ENCODE measurements at places on chromosomes 16 and 17.
A peak's percentile ranks its signal among the peaks of the same experiment; 100 is the strongest.

DNA sequence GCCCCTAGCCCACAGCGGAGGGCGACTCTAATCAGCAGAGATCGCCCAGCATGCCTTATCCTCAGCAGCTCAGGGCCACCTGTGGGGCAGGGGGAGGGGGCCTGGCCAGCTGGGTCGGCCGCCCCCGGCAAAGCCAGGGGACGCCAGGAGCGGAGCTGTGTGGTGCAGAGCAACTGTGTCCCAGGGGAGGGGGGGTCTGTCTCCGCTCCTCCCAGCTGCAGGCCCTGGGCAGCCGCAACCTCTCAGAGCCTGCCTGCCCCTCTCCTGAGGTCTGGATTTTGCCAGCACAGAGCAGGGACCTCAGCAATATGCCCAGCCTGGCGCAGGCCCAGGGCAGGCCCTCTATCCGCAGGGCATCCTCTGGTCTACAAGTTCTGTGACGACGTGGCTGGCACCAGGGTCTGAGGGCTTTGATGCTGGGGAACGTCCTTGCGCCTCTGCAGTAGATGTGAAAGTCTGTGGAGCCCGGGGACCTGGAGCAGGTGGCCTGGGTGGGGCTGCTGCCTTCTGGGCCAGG lies 36.5 kb upstream of the SLC38A10 start:
- H3K4me1 ChIP-seq: peaks cover 11% of the 10 kb centered on the region
- H3K27me3 ChIP-seq: no peaks in the 10 kb centered on the region
- peak; percentile 34 for DNase-seq
- no peak overlapping the region for H3K27ac ChIP-seq

DNA sequence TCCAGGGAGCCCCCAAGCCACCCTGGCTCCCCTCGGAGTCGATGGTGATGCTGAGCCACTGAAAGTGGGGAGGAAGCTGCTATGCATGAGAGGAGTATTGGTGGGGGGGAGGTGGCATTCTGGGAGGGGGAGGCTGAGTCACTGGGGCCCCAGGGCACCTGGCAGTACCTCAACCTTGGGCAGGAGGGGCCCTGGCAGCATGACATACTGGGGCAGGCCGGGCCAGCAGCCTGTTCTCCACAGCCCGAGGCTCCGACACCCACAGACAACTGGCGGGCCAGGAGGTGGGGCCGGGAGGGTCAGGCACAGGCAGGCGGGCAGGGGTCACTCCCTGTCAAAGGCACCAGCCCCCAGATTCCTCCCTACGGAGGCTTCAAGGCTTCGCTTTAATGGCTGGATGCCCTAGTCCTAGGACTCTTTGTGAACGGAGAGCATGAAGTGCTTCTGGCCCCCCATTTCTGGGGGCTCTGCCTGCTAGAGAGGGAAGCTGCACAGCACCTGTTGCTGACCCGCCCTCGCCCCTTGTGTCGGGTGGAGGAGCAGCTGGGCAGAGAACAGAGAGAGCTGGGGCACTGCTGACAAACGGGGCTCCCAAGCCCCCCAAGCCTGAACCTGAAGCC lies 928 bp downstream of the CASKIN2 start:
- peak overlapping the region; percentile 69 for H3K27ac ChIP-seq
- no peak for DNase-seq
- H3K27me3 ChIP-seq: no peaks in the 10 kb centered on the region
- peak overlapping the region; percentile 94 for H3K4me3 ChIP-seq

DNA sequence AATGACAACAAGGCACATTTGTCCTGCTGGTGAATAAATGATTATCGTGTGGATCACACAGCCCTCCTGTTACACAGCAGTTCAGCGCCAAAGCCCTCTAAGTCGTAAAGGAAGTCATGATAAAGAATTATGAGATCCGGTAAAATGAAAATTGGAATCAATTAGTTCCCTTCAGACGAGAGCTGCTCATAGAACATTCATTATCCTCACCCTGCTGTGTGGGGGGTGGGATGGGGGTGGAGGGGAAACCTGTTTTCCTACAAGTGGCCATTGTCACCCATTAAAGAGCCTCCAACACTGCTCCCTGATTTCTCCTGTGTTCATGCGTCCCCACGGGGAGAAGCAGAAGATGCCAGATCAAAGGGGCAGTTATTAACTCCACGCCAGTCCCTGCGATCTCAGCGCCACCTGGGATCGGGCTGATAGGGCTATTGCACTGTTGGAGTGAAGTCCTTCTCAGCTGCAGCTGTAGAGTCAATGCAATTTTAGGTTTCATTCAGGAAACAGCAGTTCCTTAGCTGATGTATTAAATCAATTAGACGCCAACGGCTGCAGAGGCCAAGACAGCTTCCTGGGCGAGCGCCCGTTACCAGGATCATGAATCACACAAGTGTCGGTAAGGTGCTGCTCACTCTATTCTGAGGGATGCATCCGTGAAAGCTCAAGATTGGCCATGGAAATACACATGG lies 19.2 kb upstream of the CACNG4 start:
- no peaks in the 10 kb centered on the region for H3K27me3 ChIP-seq
- H3K4me1 ChIP-seq: no peaks in the 10 kb centered on the region
- DNase-seq: no peak
- no peaks in the 10 kb centered on the region for H3K36me3 ChIP-seq
- H3K4me3 ChIP-seq: no peak overlapping the region

- no peaks in the 10 kb centered on the region for H3K4me1 ChIP-seq
- no peaks in the 10 kb centered on the region for H3K27me3 ChIP-seq
- H3K27ac ChIP-seq: no peak overlapping the region
- H3K4me3 ChIP-seq: no peak overlapping the region
- no peaks in the 10 kb centered on the region for H3K36me3 ChIP-seq
Observed at GRCh38 chr17:38663125-38663751, 11.5 kb downstream of the EPOP start.

DNA sequence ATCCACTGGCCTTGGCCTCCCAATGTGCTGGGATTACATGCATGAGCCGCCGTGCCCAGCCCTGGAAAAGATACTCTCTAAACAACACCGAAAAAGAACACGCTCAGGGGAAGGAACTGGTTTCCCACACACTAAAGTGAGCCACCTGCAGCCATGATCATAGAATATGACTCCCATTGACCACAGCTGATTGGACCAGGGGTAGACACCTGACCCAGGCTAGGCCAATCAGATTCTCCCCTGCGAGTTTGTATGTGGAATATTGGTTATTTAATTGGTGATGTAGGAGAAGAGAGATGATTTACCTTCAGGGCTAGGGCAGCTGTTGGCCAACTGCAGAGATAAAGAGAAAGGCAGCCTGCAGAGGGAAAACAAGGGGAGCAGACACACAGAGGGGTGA lies 9.0 kb upstream of the GGA2 start:
- no peaks in the 10 kb centered on the region for H3K4me1 ChIP-seq
- no peak overlapping the region for H3K27ac ChIP-seq
- no peak overlapping the region for H3K4me3 ChIP-seq
- DNase-seq: no peak
- no peaks in the 10 kb centered on the region for H3K36me3 ChIP-seq
- H3K27me3 ChIP-seq: no peaks in the 10 kb centered on the region

DNA sequence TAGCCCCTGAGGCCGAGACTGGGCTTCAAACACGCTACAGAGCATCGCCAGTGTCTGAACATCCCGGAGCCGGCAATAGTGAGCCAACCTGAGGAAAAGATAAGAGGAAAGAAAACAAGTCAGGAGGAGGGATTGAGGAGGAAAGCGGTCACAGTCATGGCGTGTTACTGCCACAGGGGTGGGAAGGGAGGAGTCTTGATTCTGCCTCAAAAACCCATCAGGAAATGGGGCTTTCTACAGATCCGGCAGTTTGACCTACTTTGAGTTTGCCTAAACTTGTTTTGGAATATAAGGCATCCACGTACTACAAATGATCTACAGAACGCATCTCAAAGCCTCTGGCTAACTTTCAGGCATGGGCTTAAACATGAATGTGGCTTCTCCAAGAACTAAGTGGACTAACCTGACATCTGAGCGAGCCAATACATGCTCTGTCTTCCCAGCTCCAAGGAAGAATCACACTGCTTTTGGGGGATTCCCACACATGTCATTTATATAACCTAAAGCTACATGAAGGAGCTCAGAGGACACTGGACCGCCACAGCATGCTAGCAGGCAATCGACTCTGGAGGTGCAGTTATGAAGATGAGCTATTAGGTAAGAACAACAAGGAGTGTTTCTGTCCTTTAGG lies 96.6 kb downstream of the WDR59 start:
- no peaks in the 10 kb centered on the region for H3K4me1 ChIP-seq
- H3K27me3 ChIP-seq: no peaks in the 10 kb centered on the region
- no peaks in the 10 kb centered on the region for H3K36me3 ChIP-seq
- no peak for DNase-seq

DNA sequence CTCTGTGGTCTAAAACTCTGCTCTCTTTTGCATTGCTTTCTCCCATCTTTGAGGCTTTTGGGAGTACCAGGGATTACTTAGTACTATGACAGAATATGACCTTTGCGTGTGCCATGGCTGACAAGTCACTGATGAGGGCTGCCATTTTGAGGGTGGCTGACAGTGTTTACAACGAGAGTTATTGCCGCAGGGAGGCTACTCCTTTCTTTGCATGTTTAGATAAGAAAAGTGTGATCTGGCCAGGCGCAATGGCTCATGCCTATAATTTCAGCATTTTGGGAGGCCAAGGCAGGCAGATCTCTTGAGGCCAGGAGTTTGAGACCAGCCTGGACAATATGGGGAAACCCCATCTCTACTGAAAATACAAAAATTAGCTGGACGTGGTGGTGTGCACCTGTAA lies 77.5 kb downstream of the GSG1L start:
- H3K27ac ChIP-seq: no peak overlapping the region
- no peaks in the 10 kb centered on the region for H3K36me3 ChIP-seq
- no peaks in the 10 kb centered on the region for H3K4me1 ChIP-seq
- H3K4me3 ChIP-seq: no peak overlapping the region

- H3K36me3 ChIP-seq: no peaks in the 10 kb centered on the region
- H3K27me3 ChIP-seq: no peaks in the 10 kb centered on the region
- H3K27ac ChIP-seq: no peak overlapping the region
- H3K4me3 ChIP-seq: no peak overlapping the region
- peaks cover 3% of the 10 kb centered on the region for H3K4me1 ChIP-seq
- DNase-seq: no peak
Observed at GRCh38 chr17:19945009-19945626, 32.5 kb downstream of the AKAP10 start.

- no peak overlapping the region for H3K4me3 ChIP-seq
- no peak for DNase-seq
- H3K36me3 ChIP-seq: no peaks in the 10 kb centered on the region
- no peaks in the 10 kb centered on the region for H3K27me3 ChIP-seq
- H3K4me1 ChIP-seq: no peaks in the 10 kb centered on the region
Observed at GRCh38 chr17:46836500-46836899, 14.9 kb upstream of the WNT9B start.

- H3K36me3 ChIP-seq: no peaks in the 10 kb centered on the region
- no peak overlapping the region for H3K27ac ChIP-seq
- no peaks in the 10 kb centered on the region for H3K4me1 ChIP-seq
- DNase-seq: no peak
- no peak overlapping the region for H3K4me3 ChIP-seq
Observed at GRCh38 chr17:44719444-44719843, 11.0 kb downstream of the DBF4B start.

DNA sequence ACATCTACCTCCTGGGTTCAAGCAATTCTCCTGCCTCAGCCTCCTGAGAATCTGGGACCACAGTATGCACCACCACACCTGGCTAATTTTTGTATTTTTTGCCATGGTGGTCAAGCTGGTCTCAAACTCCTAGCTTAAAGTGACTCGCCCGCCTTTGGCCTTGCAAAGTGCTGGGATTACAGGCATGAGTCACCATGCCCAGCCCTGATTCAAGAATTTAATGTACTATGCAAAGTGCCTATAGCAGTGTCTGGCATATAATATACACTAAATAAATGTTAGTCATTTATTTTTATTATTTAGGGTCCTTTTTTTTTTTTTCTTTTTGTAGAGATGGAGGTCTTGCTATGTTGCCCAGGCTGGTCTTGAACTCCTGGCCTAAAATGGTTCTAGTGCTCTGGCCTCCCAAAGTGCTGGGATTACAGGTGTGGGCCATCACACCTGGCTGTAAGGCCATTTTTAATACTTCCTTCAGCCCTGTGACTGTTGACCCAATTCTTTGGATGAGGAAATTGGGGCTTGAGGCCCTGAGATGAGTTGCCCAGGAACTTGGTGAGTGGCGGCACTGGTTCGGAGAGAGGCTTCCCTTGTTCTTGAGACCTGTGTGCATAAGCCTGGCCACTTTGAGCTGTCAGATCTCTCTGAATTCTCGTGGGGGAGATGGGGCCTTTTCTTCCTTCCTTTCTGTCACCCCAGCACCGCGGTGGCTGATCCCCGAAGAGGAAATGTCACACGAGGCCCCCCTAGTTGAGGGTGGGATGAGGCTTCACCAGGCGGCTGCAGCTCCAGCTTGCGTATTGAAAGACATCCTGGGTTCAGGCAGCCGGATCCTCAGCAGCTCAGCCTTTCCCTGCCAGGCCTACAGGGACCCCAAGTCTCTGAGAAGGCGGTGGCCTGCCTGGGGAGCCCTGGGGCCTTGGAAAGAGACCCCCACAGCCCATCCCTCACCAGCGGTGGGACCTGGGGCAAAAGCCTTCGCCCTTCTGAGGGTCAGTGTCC lies 38.7 kb downstream of the LAT start:
- H3K4me1 ChIP-seq: no peaks in the 10 kb centered on the region
- H3K36me3 ChIP-seq: no peaks in the 10 kb centered on the region
- no peak overlapping the region for H3K27ac ChIP-seq
- DNase-seq: no peak

DNA sequence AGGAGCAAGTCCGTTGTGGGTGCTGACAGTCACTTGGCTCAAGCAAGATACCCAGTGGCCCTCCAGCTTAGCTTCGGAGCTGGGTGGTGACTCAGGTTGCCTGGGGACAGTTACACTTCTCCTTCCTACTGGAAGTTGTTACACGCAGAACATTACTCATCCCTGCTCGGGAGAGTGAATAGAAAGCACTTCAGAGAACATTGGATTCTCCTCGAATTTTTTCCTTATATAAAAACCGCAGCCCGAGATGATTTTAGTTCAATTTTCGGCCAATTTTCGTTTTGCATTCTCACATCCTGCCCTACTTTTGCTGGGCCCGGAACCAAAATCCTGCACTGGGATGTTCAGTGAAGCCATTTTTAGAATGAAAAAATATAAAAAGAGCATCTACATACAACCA lies 99.7 kb downstream of the ELAC2 start:
- H3K27ac ChIP-seq: no peak overlapping the region
- H3K4me1 ChIP-seq: no peaks in the 10 kb centered on the region
- H3K36me3 ChIP-seq: no peaks in the 10 kb centered on the region

DNA sequence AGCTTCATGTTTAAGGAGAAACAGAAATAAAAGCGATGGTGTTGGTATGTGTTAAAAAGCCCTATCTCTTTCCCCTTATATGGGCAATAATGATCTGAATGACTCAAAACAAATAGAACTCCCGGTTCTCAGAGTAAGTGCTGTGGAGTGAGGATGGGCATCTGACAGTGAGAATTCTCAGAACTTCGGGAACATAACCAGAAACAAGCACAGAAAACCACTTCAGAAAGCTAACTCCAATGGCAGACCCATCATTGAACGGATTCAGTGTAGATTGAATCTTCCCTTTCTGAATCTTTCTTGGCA lies 67.2 kb downstream of the CDH8 start:
- H3K27me3 ChIP-seq: no peaks in the 10 kb centered on the region
- DNase-seq: no peak
- no peaks in the 10 kb centered on the region for H3K4me1 ChIP-seq
- no peak overlapping the region for H3K27ac ChIP-seq
